ENCODE measurements at places on chromosomes 5 and 9.
A peak's percentile ranks its signal among the peaks of the same experiment; 100 is the strongest.

DNA sequence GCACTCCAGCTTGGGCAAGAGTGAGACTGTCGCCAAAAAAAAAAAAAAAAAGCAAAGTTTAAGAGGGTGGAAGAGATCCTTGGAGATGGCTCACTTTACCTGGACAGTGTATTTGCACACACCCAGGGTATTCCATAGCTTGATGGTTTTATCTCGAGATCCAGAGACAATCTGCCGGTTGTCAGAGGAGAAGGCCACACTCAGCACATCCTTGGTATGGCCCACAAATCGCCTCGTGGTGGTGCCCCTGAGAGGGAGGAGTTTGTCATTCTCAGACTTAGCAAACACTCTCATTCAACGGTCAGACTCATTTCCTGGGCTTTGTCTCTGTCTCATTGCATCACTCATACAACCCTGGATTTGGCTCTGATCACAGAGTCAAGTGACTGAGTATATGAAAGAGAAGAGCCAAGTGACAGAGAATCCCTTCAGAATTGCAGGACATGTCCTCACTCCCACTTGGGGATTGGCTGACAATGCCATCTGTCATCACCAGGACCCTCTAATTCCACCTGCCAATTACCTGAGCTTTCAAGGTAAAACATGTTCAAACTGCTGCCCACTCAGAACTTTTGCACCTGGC lies 2.2 kb downstream of the RACK1 start:
- no peak for DNase-seq

- no peak for DNase-seq
These were observed 79.7 kb upstream of the ASTN2 start for GRCh38 chr9:117494401-117495090.

GRCh38 chr9:35954942-35955546 lies 2.9 kb downstream of the OR2S2 start:
- DNase-seq: no peak

DNA sequence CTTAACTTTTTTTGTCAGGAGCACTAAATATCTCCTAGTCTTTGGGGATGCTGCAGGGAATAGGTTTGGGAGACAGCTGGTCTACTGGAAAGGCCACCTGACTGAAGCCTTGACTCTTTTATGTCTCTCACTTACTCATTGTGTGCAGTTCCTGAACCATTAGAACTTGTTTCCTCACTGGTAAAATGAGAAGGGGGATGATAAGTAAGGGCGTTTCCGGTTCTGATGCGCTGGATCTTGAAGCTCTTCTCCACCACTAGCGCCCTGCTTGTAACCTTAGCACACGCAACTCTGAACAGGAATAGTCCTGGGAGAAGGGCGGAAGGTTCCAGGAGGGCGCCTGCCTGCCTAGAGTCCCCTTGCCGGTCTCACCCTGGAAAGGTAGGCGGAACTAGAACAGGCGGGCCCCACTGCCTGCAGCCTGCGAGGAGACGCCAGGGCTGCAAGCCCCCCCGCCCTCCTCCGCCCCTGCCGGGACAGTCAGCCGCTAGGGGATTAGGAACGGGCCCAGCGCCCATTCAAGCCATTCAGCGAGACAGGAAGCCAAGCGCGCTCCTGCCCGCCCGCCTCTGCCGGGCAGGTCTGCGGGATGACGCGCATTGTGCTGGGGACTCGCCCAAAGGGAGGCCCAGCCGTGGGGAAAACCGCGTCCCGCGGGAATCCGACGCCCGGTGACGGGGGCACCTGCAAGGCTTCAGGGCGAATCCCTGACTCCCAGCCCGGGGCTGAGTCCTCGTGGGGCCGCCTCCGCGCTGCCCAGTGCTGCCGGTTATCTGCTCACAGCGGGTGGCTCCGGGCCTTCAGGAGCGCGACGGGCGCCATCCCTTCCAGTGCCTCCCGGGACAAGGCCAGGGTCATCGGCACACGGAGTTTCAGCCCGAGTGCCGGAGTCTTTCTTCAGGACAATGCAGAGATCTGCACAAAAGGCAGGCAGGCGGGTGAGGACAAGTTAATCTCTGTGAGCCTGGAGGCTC lies 44.0 kb upstream of the XPA start:
- DNase-seq: peak; percentile 43

DNA sequence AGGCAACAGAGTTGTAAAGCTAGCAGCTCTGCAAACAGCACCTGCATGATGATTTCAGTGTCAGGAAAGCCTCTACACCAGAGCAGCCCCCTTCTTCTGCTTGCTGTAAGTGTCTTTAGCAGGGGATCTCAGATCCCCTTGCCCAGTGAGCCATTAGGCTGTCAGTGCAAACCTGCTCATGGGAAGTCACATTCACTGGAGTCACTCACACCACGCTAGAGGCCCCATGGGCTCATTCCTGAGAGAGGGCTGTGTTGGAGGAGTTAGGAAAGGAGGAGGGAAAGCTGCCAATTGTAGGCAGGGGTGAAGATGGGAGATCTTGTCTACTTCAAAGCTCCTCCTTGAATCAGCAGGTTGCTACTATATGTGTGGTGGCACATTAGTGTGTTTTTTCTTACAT lies 275.2 kb downstream of the SMARCA2 start:
- no peak for DNase-seq

DNA sequence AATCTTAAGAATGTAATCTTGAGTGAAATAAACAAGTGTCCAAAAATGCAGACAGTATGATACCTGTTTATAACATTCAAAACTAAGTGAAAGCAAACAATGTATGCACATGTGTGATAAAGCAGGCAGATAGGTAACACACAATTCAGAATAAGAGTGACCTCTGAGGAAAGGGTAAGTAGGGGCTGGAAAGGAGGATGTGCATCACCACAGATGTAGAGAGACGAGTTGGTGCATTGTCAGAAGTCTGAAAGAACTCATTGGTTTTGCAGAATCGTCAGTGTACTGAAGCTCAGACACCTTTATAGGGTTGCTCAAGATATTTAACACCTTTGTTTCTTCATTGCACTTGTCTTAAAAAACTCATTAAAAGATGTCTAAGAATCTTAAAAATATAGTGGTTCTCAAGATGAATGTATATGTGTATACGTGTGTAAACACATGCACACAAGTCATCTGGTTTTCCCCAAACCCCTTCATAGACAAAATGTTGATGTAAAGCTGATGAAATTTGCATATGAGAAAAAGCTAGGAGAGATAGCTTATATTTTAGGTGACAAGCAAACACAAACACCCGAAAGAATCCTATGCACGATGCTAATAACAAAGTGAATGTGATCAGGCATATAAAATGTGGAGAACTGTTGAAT lies 197.6 kb upstream of the MEF2C start:
- DNase-seq: no peak

DNA sequence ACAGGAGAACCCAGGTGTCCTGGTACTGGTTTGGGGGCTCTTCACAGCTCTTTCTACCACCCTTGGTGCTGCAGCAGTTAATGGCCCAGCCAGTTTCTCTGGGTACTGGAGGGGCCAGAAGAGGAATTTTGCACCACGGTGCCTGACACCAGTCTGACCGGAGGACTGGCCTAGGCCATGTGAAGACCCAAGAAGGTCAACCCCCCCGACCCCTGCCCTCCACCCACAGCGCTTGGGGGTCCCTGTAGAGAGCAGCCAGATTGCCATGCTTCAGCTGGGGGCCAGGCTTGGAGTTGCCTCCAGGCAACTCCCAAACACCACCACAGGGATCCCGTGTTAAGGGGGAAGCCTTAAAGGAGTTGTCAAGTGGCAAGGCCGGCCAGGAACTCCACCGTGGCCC lies 6.2 kb downstream of the ARSI start:
- DNase-seq: no peak

DNA sequence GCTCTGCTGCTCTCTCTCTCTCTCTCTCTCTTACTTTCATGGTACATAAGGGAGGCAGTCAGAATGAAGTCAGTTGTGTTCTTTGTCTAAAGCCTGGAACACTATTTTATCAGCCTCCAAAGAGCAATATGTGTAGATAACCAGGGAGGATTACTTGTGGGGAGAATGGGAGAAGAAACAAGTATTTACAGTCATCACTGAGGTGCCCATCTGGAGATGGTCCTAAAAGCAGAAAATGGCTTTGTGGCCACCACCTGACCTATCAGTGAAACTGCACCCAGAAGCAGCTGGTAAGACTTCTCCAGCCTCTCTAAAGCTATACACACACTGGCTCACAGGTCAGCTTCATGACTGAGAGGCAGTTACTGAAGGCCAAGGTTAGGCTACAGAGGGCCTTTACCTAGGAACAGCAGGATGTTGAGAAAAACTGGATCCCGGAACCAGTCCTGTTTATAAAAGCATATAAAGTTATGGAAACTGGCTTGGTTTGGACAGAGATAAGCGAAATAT lies 75.1 kb downstream of the MRPS27 start:
- no peak for DNase-seq

- DNase-seq: no peak
These were observed 1.1 kb upstream of the PLEKHG4B start for GRCh38 chr5:90590-91547.

- peak; percentile 37 for DNase-seq
These were observed 486 bp downstream of the NPDC1 start for GRCh38 chr9:137045294-137046087.

DNA sequence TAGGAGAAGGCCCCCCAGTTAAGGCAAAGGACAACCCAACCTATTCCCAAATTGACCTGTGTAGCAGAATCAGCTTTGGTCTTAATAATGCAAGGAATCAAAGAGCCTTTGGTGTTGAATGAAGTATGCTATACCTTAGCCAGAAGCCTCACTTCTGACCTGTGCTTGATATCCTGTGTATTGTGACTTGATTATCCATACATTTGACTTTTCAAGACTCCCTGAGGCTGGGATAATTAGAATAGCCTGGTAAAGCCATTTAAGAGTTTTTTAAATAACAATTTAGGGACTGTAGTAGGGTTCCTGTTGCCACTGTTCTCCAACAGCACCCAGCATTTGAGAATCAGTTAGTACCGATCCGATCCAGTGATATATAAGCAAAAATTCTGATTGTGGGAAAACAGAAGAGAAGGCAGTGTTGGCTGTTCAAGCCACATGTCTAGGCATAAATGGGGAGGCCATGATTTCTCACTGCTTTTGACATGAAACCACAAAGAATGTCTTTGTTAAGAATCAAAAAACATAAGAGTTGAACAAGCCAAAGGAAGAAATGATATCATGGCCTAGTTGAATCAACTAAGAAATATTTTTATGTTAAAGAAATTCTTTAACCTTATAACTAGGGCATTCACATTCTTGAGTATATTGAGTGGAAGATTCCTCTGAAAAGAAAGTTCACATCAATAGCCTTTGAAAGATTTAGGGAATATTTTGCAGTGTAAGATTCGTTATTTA lies 98.9 kb downstream of the F2RL2 start:
- no peak for DNase-seq

GRCh38 chr5:147743678-147744374 lies 38.7 kb downstream of the JAKMIP2 start:
- no peak for DNase-seq

- DNase-seq: no peak
These were observed 40.2 kb downstream of the RXRA start for GRCh38 chr9:134366223-134367031.

GRCh38 chr5:94422812-94423211 lies 195.6 kb downstream of the KIAA0825 start:
- no peak for DNase-seq

DNA sequence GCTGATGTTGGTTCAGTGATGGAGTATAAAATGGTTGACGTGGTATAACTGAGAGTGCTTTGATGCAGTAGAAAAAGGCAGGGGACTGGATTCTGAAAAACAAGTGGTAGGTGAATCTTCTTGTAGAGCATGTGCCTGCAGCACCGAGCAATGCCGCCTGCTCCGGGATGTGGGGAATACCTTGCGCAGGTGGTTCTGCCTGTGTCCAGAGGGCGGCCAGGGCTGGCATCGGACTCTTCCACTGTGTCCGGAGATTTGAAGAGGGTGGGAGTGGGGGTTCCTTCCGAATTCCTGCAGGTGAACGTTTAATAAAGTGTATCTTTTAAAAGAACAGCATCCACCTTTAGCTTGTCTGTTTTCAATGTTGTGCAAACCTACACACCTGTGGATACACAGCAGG lies 238.0 kb downstream of the FANCC start:
- no peak for DNase-seq

- DNase-seq: no peak
These were observed 34.1 kb downstream of the ELOVL7 start for GRCh38 chr5:60809891-60810425.

GRCh38 chr5:93078082-93079038 lies 502.7 kb downstream of the NR2F1-AS1 start:
- no peak for DNase-seq

- no peak for DNase-seq
These were observed 220.0 kb downstream of the CACNA1B start for GRCh38 chr9:138097501-138097991.

- DNase-seq: no peak
These were observed 8.4 kb upstream of the RUSC2 start for GRCh38 chr9:35481347-35481975.

GRCh38 chr5:160976181-160976580 lies 124.2 kb upstream of the ATP10B start:
- no peak for DNase-seq
